ENCODE measurements at places on chromosomes 7 and 10.
A peak's percentile ranks its signal among the peaks of the same experiment; 100 is the strongest.

GRCh38 chr7:16007911-16008310 is 321.4 kb upstream of the MEOX2 start:
- DNase-seq, result no peak

DNA sequence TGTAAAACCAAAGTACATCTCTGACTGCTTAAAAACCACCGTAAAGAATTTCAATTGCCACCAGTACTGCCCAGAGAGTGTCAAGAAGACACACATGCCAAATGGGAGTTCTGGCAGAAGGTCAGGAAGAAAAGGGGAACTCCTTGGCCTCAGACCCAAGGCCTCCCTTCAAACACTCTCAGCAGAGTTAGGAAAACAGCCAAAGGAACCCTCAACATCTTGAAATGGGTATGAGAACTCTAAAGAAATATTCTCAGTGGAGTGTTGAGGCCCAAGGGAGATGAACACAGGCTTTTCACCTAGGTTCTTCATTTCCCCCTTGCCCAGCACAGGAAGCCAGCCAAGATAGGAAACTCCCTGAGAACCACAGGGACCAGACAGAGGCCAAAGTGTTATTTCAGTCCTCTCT is 96.1 kb upstream of the ASAH2 start:
- no peak for DNase-seq

GRCh38 chr10:116599991-116600390 is 9.2 kb downstream of the PNLIPRP1 start:
- DNase-seq, result no peak

DNA sequence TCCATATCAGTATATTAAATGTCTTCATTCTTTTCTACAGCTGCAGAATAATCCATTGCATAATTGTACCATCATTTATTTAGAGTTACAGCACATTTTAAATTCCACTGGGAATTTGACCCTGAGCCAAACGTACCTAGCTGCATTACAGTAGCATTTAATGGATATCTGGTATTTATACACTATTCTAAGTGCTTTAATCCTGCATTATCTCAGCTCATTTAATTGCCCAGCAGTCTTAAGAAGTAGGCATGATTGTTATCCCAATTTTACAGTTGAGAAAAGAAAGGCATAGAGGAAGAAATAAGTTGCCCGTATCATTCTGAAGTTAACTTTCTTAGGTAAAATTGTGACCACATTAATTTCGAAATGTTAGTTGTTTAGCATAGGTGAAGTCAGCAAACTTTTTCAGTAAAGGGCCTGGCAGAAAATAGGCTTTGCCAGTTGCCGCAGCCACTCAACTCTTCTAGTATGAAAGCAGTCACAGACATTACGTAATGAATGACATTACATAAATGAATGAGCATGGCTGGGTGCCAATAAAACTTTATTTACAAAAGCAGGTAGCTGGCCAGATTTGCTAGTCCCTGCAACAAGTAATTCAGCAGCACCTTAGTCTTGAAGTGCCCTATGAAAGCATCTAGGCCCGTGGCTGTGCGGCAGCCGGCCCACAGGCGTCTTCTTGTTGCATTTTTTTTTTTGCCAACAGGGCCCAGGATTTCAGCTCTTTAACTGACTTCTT is 30.0 kb downstream of the GUSB start:
- no peak for DNase-seq

DNA sequence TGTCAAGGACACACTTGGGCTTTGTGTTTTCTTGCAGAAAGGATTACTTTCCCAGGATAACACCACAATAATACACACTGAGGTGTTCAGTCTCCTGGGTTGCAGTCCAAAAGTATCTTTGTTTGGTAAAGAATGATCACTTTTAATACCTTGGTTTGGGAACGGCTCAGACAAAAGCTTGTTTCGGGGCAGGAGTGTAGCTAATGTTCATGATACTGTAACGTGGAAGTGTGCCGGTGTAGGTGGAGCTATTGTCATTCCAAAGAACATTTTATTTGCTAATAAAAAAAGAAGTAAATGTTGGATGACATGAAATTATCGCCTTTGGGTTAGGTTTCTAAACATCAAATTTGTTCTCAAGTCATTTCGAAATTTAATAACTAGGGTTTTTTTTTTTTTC is 1.2 kb downstream of the EIF4H start:
- DNase-seq, result no peak

GRCh38 chr10:132355754-132356153 is 23.8 kb downstream of the LRRC27 start:
- DNase-seq, result no peak

DNA sequence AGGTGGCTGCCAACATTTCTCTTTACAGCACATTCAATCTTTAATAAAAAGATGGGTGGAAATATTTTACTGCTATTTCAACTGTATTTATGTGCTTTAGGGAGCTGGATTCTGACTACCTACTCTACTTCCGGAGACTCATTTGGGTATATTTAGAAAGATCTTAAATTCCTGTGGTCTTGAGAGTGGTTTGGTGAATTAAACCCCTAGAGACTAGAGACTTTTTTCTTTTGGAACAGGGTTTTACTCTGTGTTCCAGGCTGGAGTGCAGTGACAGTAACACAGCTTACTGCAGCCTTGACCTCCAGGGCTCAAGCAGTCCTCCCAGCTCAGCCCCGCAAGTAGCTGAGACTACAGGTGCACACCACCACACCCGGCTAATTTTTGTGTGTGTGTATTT is 79.0 kb upstream of the HABP2 start:
- no peak for DNase-seq

DNA sequence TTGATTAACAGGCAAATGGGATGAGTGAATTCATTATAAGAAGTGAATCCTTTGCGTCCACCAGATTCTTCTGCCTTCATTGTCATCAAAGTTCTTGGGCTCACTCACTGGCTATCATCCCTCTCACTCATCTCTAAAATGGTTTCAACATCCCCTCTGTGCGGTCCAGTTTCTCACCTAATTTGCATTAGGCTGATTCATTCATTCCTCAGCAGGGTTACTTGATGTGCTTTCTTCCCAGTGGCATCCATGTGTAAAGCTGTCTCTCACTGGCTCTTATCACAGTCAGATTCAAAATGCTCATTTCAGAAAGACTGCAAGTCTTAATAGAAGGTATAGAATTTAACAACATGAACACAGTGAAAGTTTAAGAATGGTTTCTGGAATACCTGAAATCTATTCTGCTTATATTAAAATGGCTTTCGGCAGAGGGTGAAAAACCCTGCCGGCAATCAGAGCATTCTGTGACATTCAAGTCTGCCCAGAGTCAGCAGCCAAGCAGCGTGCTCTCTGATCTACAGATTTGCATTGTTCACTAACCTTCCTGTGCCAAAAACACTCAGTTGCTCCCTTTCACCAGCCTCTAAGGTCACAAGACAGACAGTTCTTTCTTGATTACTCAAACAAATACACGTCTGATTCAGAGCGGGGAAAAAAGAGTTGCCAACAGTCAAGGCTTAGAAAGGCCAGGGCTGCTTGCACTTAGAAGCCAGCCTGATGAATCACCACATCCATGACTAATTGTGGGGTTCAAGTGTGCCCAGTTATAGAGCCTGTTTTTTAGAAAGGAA is 106.7 kb downstream of the TES start:
- DNase-seq, result no peak

- no peak for DNase-seq
Observed at GRCh38 chr7:122082670-122083069, 61.4 kb downstream of the AASS start.

GRCh38 chr10:103854265-103854685 is 1.1 kb downstream of the SH3PXD2A start:
- no peak for DNase-seq

- DNase-seq, result no peak
Observed at GRCh38 chr7:115216652-115217051, 294.8 kb downstream of the MDFIC start.

DNA sequence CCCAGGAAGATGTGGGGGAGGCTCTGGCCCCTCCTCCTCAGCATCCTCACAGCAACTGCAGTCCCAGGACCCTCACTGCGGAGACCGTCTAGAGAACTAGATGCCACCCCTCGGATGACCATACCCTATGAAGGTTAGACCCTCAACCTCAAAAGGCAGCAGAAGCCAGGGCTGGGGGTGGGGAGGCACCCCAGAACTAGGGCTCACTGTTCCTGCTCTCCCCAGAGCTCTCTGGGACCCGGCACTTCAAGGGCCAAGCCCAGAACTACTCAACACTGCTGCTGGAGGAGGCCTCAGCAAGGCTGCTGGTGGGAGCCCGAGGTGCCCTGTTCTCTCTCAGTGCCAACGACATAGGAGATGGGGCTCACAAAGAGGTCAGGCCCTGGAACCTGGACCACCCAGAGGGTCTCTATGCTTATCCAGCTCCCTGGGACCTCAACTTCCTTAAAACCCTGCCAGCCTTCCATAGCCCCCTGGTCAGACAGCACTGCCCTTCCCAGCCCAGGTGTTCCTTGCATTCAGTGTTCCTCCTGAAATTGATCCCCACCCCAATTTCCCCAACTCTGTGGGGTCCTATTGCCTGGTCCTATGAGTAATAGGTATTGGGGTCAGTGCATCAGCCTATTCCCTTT is 3.7 kb downstream of the SEMA4G start:
- DNase-seq, result no peak

DNA sequence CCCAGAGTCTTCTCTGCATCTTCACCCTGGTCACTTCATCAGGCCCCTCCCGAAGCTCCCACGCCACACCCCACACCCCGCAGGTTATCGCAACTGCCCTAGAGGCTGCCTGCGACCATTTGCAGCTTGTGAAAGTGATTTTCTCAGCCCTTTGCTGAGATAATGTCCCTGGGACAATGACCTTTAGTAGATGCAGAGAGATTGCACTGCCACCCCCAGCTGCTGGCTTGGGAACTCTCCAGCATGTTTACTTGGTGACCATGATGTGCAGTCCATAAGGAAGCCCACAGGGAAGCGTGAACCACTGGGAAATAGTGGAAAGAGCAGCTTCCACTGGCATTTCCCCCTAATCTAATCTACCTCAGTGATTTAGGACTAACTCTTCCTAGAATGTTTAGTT is 97.3 kb downstream of the WNT2 start:
- DNase-seq, result no peak

DNA sequence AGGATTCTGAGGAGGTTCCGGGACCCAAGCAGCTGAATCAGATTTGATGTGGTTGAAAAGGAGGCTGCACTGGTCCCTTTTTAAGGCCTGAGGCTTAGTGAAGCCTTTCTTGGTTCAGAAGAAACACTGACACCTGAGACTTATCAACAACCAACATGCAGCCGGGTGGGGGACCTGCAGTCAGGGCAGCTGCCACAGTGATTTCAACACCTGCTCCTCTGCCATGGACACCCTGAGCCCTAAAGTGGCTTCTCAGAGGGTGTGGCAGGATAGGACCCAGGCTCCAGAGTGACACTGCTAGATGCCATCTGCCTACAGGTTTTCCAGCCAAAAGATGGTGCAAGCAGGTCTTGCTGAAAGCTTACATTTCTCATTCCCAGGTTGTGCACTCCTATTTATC is 99.3 kb downstream of the COL13A1 start:
- DNase-seq, result no peak

GRCh38 chr10:63700631-63701156 is 179.5 kb downstream of the REEP3 start:
- peak; percentile 19 for DNase-seq

DNA sequence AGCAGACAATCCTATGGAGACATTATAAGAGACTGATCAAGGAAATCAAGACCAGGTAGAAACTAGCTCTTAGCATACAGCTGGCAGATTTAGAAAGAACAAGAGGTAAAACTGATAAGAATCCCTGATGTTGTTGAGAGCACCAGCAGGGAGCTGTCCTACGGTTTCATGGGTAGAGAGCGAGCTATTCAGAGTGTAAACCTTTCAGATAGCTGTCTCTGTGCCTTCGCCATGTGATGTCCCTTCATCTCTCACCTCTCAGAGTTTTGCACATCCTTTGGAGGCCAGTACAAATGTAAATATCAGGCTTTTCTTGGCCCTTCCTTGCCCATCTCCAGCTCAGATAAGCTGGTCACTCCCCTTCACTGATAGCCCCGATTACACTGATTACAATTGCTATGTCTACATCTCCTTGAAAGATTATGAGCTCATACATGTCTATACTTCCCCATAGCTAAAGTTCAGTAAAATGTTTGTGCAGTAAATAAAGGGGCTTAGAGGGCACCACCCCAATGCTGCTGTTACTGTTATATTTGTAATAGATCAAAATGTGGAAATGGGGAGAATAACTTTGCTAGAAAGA is 21.9 kb downstream of the THSD7A start:
- no peak for DNase-seq

DNA sequence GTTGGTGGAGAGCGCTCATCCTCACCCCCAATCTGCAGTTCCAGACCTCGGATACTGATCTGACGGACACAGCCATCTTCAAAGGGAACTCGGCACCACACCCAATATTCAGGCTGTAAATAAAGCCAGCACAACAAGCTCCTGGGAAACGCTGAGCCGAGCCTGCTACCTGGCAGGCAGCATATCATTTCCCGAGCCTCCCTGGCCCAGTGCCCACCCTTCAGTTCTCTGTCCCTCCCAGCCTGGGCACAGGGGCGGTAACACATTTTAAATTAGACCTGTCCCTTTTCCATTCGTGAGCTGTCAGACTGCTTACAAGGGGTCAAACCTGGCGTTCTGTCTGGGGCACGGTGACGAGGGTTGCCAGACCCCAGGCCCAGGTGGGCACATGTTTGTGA is 250.5 kb downstream of the ARHGAP12 start:
- DNase-seq, result no peak

DNA sequence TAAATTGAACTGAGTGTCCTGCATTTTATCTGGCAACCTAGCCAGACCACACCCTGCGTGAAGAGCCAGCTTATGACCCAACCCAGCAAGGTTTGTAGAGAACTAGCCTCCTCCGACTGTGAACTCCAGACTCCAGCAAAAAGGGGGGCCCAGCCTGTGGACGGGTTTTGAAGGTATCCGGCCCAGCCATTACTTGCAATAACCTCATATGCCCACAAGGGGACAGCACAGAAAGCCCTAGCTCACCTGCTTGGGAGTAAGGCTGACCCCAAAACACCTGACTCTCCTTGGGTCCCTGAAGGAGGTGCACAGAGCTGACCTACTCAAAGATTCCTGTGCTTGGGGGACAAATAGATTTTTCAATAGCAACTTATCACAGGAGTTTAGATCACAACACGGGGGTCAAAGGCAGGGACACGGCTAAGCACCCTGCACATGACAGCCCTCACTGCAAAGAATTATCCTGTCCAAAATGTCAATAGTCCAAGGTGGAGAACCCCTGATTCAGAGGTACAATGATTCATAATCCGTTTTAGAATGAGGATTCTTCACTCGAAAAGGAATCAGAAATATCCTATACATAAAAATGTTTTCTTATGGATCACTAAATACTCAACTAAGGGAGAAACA is 4.6 kb downstream of the TRPV6 start:
- DNase-seq, result peak; percentile 25

- DNase-seq, result no peak
Observed at GRCh38 chr7:44043902-44044301, 600 bp upstream of the DBNL start.

- no peak for DNase-seq
Observed at GRCh38 chr7:12456506-12456905, 52.8 kb upstream of the VWDE start.
